ENCODE measurements at places on chromosomes 5 and 9.

DNA sequence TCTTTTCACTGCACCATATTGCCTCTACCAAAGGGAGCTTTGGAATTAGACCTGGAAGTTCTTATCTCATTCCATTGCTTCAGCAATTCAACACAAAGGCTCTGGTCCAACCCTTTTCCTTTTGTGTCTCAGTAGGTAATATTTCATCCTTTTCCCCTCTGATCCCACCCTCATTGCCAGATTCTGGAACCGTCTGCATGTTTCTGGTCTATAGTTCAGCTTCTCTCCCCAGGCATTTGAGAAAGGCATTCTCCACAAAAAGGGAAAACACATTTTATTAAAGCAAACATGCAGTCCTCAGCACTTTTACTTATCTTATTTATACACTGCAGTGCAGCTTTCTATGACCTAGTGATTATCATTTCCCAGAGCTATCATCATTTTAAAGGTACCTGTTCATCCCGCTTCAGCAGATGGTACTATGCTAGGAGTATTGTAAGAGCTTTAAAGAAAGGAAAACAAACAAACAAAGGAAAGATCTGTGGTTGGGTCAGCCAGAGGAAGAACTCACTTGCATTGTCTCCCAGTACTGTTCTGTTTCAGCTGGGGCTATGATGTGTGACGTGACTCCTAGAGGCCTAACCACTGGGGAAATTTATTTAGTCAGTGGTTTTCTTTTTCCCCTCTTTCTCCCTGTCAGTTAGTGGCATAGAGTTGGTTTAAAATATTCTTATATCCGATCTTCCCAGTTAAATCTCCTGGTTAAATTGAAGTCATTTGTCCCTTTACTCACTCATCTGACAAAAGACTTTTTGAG, 269.2 kb downstream of the TMEM38B start:
- peak; percentile 9 for DNase-seq

- DNase-seq: no peak
Observed at GRCh38 chr5:141928051-141928450, 4.4 kb downstream of the DELE1 start.

DNA sequence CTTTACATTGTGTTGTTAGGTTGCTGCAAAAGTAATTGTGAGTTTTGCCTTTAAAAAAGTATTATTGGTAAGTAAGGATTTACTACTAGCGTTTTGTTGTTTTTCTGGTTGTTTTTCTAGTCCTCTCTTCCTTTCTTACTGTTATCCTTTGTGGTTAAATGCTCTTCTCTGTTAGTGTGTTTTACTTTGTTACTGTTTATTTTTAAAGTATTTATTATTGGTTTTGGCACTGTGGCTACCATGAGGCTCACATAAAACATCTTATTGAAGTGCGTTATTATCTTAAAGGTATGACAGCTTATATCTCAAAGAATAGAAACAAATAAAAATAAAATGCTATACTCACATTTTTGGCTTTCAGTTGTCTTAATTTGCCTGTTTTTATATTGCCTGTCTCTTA, 17.6 kb downstream of the DMXL1 start:
- DNase-seq: no peak

- no peak for DNase-seq
Observed at GRCh38 chr9:16970321-16970720, 99.9 kb upstream of the BNC2 start.

DNA sequence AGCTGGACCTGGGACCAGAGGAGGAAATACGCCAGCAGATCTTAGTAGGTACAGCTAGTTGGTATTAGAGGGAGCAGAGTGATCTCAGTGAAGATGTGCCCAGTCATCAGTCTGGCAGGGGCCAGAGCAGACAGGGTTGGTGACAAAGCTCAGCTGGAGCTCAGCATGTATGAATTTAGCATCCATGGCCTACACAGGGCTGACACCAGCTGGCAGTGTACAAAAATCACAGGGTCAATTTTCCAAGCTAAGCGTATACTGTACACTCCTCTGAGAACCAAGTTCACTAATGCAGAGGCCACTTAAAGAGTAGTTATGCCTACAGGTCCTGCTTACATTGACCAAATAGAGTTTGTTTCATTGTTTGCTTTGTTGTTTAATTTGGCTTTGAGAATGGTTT, 146.6 kb downstream of the SLC24A2 start:
- no peak for DNase-seq

GRCh38 chr5:61617039-61617438, 285.0 kb downstream of the ZSWIM6 start:
- DNase-seq: no peak

- DNase-seq: no peak
Observed at GRCh38 chr5:109700516-109701153, 10.9 kb downstream of the MAN2A1 start.

GRCh38 chr5:76351577-76351976, 51.5 kb upstream of the IQGAP2 start:
- no peak for DNase-seq

DNA sequence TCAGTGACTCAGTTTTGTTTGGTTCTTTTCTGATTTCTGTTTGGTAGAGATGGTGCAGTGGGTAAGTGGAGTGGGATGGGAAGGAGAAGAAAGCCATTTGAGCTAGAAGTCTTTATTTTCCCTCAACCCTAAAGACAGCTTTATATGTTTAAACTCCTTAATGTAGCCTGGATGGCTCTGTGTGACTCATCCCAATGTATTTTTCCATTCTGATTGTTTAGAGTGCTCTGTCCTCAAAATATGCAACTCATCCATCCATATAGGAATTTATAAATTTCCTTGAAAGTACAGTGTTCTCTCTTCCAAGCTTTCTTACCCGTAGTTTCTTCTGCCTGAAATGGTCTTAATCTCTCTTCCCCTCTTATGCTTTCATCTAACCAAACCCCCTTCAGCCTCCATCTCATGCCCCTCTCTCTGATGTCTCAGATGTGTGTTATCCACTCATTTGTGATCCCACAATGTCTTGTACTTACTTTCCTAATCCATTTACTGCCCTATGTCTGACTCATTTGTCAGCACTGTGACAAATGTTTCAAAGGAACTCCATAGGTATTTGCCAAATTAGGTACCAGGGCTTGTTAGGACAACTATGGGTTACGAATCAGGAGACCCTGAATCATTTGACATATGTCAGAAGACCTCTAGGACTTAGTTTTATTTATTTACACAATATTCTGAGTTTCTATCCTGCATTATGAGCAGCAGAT, 217.5 kb upstream of the SGCD start:
- DNase-seq: no peak

GRCh38 chr5:73122875-73123810, 2.8 kb downstream of the TMEM171 start:
- DNase-seq: no peak

DNA sequence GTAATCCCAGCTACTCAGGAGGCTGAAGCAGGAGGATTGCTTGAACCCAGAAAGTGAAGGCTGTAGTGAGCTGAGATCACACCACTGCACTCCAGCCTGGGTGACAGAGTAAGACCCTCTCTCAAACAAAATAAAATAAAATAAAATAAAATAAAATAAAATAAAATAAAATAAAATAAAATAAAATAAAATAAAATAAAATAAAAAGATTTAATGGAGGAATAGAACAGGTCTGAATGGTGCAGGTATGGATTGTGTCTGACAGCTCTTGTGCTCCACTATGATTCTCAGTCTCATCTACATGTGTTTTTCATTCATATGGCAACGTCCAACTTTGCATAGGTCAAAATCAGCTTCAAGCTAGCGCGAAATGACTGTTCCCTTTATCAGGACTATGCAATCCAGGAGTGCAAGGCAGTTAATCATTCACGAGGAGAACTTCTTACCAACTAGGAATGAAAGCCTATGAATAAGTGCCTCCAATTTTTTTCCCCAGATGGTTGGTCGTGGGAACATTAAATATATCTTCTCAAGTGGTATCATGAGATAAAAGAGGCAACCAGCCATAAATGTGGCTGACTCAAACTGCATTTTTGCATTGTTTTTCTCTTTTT, 1392.3 kb upstream of the CDH9 start:
- DNase-seq: peak; percentile 18

DNA sequence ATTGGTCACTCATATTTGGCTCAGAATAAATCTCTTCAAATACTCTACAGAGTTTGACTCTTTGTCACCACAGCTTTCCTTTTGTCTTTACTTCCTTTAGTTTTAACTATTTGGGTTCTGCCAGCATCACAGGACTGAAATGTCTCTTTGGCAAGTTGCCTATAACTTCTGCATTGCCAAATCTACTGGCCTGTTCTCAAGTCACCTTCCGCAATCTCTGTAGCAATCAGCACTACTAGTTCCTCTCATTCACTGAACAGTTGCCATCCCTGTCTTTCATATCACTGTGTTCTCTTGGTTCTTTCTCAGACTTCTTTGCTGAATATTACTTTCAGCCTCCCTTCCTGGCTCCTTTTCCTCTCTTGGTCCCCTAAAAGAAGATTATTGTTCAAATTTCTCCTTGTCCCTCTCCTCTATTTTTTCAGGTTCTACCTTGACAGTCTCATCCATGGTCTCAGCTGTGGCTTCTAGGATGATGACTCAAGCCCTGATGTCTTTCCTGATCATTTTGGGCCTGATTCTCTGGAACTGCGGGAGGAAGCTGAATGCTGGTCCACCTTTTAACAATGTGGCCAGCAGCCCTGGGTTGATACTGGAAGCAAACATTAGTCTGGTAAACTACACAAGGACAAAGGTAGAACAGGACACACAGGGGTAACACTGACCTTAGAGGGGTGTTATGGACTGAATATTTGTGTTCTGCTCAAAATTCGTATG, 44.0 kb upstream of the LIFR start:
- no peak for DNase-seq
